ENCODE measurements at places on chromosomes 4 and X. TPM values are rescaled to one million over a fixed set of nuclear protein-coding genes. Genes with fewer than 3 reads are reported as not detected.

DNA sequence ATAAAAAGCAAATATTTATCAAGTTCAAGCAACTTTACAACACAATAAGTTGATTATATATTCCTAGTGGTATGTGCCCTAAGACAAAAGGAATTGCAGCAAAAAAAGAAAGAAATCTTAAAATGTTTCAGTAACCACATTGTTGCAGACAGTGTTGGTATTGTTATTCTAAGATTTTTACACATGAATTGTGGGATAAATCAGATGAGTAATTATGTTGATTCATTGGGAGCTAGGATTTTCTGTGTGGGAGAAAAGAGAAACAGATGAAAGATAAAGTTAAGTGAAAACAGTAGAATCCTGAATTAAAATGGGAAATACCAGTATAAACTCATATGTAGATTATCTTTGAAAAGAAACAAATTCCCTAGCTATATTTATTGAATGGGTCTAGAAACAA is 362.4 kb downstream of the PPP3CA start:
- DNase-seq: no peak

GRCh38 chr4:10035130-10035529 is 13.8 kb upstream of the SLC2A9 start:
- no peak for DNase-seq

GRCh38 chr4:124065422-124065821 is 647.1 kb downstream of the ANKRD50 start:
- DNase-seq: no peak

GRCh38 chrX:55342533-55343501 is 78.1 kb upstream of the PAGE3 start:
- peak; percentile 14 for DNase-seq

Gene NHS
- 0.13 TPM for total RNA-seq

All from dermis microvascular lymphatic vessel endothelial cell (primary cell).